Posterior cingulate gyrus (tissue), 11 donors: ENCODE measurements at places on chromosomes 7 and 10.

- DNase-seq: no peak
Measured at GRCh38 chr10:110725801-110726630, 81.9 kb downstream of the RBM20 start.

DNA sequence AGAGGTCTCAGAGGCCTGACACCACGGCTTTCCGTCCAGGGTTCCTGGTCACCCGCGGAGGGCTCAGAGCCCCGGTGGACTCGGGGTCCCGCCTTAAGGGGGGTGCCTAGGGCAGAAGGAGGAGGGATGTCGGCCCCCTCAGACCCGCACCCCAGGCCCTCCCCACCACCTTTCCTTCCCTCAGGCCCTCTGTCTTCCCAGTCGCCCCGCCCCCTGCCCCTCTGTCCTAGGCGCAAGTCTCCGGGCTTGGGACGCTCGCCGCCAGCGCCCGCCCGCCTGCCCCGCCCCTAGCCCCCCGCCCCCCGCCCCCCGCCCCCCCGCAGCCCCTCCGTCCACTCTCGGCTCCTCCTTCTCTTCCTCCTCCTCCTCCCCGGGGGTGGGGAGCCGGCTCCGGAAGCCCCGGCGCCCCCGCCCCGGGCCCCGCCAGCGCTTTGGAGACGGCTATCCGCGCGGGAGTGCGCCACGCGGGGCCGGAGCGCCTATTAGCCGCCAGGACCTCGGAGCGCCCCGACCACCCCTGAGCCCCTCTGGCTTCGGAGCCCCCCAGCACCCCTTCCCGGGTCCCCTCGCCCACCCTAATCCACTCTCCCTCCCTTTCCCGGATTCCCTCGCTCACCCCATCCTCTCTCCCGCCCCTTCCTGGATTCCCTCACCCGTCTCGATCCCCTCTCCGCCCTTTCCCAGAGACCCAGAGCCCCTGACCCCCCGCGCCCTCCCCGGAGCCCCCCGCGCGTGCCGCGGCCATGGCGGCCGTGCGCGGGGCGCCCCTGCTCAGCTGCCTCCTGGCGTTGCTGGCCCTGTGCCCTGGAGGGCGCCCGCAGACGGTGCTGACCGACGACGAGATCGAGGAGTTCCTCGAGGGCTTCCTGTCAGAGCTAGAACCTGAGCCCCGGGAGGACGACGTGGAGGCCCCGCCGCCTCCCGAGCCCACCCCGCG is at the start of gene AEBP1:
TSS of gene AEBP1 (plus strand) at position 423 of the 937 bp plus-strand sequence. CDS start at position 744, 321 bp downstream.
- DNase-seq: no peak

DNA sequence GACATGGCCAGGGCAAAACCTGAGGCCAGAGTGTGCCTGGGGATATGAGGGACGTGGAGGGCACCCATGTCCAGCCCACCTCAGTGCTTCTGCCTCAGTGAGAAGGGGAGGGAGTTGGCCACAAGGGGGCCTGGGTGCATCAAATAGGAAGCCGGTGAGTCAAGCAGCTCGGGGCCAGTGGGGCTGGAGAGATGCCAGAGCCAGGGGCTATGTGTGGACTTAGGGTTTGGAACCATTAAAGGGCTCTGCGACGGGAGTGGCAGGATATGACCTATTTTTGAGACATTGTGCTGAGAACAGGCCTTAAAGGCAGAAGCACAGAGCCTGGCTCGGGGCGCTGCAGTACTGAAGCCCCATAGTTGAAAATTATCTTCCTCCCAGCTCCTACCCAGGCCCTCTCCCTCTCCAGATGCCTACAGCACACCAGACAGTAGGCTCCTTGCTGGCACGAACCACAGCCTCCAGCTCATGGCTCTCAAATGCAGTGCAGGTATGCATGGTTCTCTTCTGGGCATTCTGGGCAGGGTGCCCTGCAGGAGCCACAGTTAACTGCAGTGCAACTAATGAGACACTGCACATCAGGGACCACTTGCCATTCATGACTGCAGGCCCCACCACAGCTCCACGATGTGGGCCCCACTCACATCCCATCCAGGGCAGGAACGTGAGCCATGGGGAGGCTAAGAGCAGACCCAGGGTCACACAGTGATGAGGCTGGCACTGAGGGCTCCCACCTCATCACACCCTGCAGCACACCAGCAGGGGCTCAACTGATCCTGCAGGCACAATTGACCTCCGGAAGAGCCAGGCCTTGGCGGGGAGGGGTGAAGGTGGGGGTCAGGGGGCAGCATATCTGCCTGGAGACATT is 7.2 kb upstream of the PGAM2 start:
- no peak for DNase-seq

DNA sequence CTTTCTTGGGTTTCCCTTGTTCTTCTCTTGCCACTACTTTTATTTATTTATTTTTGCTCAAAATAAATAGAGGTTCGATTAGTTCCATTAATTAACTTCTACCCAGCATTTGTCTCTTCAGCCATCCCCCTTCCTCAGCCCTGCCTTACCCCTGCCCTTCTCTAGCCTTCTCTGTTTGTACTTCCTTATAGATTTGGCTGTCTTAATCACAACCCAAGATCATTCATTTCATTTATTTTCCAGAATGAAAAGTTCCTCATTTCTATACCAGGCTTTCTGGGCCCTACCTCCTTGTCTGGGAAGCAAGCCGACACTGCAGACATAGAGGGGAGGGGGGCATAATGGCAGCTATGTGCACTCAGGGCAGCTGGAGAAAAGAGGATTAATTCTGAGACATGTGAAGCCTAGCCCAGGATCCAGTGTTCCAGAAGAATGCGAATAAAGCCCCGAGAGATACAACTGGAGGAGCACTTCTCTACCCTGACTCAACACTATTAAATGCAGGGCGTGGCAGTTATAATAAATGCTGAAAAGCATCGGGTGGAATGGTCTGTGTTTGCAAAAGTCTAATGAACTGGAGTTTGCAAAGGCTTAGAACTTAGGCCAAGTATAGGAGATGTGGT is 6.4 kb upstream of the PDCD4 start:
- no peak for DNase-seq

GRCh38 chr7:21256310-21256877 is 171.5 kb upstream of the SP4 start:
- no peak for DNase-seq

GRCh38 chr10:80598084-80598798 is 60.5 kb downstream of the SH2D4B start:
- DNase-seq: no peak

DNA sequence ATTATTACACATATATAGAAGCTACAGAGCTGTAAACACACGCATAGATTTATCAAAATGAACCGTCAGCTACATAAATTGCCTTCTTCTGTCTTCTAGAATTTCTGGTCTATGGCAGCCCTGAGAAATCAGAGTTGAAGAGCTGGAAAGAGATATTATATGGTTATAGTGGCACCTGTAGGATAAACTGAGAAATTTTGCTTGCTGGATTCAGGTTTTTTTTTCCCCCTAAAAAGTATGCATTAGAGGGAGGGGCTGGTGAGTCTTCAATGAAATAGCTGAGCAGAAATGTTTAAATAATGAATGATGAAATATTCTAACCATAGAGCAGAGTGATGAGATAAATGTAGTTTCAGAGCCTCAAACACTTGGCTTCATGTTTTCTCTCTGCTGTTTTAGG is 78.0 kb upstream of the DYNC1I1 start:
- DNase-seq: no peak

- DNase-seq: peak; percentile 39
Measured at GRCh38 chr7:25578991-25579777, 350.9 kb upstream of the NPVF start.

DNA sequence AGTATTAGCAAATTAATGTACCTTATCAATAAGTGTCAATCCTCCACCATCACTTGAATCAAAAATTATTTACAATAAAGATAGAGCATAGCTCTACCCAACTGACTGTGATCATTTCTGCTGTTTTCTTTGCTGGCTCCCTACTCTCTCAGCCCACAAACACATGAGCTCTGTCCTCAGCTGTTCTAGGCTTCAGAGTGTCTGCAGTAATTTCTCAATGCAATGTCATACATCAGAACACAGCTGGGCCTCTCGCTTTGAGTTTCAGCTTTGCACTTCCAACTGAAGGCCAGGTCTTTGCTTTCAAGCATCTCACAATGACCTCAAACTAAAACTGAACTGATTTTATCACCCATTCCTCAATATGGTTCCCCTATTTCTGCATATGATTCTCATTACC is 55.7 kb downstream of the RNF133 start:
- no peak for DNase-seq

DNA sequence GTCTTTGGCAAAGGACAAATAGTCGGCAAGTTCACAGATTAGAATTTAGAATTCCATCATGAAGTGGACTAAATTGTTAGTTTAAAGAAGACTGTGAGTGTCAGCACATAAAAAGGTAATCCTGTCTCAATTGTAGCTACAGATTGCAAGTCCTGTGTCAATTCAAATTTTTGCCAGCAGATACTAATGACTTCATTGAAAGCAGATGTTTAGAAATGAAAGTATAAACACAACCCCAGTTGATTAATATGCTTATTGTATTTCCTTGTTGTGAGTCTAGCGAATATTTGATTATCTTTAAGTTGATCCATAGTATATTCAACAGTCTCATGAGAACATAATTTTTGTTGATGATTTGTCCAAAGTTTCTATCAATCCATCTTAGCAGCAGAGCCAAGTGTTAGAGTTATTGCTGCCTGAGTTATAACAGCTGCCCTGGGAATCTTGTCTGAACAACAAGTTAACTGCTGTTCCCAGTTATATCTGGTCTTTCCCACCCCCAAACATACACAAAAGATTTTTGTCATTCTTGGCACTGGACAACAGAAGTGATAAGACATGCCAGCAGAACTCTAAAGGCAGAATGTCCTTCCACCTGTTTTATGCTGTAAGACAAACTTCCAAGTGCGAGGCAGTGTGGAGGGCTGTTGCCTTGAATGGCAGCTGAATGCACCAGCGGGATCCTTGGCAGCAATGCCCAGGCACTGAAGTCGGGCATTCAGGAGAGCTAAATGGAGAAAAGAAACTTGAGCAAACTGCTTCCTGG is 21.3 kb upstream of the HERPUD2 start:
- DNase-seq: peak; percentile 67

- DNase-seq: no peak
Measured at GRCh38 chr10:110460111-110460809, 37.4 kb upstream of the DUSP5 start.

DNA sequence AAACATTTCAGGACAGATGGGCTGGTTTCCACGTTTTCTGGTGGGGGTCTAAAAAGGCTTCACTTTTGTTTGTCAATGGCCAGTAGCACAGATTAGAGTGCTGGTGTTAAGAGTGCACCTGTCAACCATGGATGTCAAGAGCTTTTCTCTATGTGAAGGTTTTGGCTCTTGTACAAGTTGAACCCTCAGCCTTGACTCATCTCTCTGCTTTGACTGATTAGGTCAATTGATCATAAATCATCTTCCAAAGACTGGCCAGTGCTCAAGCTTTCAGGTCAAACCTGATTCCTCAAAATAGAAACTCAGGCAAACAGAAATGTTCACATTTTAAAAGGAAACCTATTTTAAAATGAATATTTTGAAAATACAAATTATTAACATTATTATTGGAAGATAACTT is 59.6 kb upstream of the SP4 start:
- DNase-seq: no peak

- no peak for DNase-seq
Measured at GRCh38 chr7:85021101-85021704, 165.7 kb downstream of the SEMA3D start.

GRCh38 chr10:68957654-68958053 is 1.7 kb downstream of the DDX21 start:
- DNase-seq: no peak

DNA sequence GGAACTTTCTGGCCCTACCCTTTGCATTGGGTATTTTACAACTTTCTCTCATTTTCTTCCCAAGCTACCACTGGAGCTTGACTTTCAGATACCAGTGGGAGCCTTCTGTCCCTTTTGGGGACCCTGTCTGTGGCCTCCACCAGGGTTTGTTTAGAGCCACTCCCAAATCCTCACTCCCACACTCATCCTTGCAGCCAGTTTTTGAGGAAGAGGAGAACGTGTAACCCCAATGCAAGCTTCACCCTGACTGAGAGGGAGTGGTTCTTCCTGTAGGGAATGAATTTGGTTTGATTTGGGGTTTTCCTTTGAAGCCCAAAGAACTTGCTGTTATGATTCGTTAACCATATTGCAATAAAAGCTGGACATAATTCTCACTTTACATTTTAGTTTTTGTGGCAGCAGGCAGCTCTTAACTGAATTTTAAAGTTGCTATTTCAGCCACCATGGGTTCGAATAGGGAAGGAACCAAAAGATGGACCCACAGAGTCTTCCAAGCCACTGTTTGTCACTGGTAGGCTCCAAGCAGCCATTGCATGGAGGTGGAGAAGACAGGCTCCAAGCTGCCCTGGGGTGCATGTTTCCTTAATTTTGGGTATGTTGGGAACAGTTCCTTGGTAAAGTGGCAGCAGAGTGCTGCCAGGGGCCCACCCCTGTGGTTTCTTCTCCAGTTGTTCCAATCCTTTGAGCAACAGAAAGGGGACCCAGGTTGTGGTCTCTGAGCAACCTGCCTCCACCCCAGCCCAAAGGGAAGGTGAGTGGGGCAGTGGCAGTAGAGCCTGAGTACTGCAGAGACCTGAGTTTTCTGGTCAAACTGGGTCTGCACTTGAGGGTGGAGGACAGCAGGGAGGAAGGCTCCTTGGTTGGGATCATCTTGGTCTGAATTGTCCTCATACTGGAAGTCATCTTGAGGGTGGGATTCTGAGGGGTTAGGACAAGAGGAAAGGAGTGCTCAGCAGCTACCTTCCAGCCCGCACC is 5.1 kb downstream of the EVX1 start:
- DNase-seq: no peak

DNA sequence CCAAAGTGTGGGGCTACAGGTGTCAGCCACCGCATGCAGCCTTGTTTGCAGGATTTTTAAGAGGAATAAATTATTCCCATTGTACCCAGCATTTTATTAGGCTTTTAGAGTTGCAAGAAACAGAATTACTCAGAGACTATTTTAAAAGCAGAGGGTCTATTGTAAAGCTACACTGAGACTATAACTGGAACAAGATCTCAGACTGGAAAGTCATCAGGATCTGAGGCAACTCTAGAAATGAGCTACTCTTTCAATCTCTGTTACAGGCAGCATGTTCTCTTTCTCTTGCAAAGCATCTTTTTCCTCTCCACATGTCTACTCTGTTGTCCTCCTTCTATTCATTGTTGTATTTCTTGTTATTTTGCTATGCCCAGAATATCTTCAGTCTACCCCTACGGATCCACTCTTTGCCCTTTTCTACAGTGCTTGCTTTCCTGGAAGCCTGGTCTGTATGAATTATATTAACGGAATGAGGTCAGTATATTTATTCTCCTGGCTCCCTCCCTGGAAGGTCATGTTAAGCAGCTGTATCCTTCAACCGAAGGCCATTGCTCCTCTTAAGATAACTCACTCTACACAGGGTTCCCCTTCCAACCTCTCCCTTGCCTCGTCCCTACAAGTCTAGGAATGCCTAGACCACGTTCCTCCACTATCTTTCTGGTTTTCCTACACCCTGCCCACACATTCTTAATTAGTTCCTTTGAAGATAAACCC is 27.7 kb upstream of the MICU1 start:
- no peak for DNase-seq

GRCh38 chr7:85566095-85566794 is 379.4 kb upstream of the SEMA3D start:
- no peak for DNase-seq

GRCh38 chr7:497946-498655 is 21.5 kb downstream of the PDGFA start:
- peak; percentile 51 for DNase-seq

GRCh38 chr7:56087445-56087844 is 5.3 kb downstream of the PHKG1 start:
- DNase-seq: no peak

- DNase-seq: no peak
Measured at GRCh38 chr7:37377231-37377630, 71.4 kb downstream of the ELMO1 start.
